ENCODE measurements at places on chromosomes 6 and 20. TPM values are rescaled to one million over a fixed set of nuclear protein-coding genes. Genes with fewer than 3 reads are reported as not detected.

The IL17F gene
- not detected for total RNA-seq

The OCSTAMP gene
- total RNA-seq, result not detected

The LZTS3 gene
- total RNA-seq, result 6.9 TPM

The AIF1 gene
- total RNA-seq, result 10.3 TPM

The BMP2 gene
- 3.0 TPM for total RNA-seq

The MUC21 gene
- total RNA-seq, result not detected

The BMP6 gene
- 2.9 TPM for total RNA-seq

The NFKBIL1 gene
- 9.5 TPM for total RNA-seq

The MAP3K5 gene
- total RNA-seq, result 17.6 TPM

The MBOAT1 gene
- total RNA-seq, result 2.4 TPM

The MUCL3 gene
- not detected for total RNA-seq

The PGC gene
- not detected for total RNA-seq

The TREM1 gene
- total RNA-seq, result 2.6 TPM

The FAM217A gene
- total RNA-seq, result not detected

The MICAL1 gene
- 7.7 TPM for total RNA-seq

Data from cardiac septum (tissue), 1 donor.